ENCODE measurements at places on chromosomes 13 and 19. TPM values are rescaled to one million over a fixed set of nuclear protein-coding genes. Genes with fewer than 3 reads are reported as not detected.

LYPD3 gene
- total RNA-seq, result not detected

ZNF181 gene
- total RNA-seq, result 18.1 TPM

ZNF99 gene
- total RNA-seq, result not detected

C2CD4C gene
- 1.3 TPM for total RNA-seq

GGACT gene
- 1.6 TPM for total RNA-seq

IRGC gene
- total RNA-seq, result not detected

ERICH4 gene
- not detected for total RNA-seq

IL4I1 gene
- total RNA-seq, result 0.21 TPM

DNA sequence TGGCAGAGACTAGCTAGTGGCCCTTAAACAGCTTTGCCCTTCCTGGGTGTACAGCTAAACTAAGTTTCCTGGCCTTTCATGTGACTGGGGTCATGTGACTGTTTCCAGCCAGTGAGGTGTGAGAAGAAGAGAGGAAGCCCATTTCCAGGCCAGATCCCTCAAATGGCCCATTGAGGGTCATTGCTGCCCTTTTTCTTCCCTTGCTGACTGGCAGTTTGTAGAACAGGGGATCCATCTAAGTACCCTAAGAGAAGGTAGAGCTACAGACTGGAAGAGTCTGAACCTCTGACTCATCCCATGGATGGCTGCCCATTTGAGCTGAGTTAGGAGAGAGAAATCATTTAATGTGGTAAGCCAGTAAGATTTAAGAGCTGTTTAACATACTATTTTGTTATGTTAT is 2.8 kb downstream of the SWSAP1 start:
- H3K36me3 ChIP-seq, result no peaks in the 10 kb centered on the region
- H3K4me3 ChIP-seq, result no peak overlapping the region
- H3K27ac ChIP-seq, result no peak overlapping the region
- peaks cover 46% of the 10 kb centered on the region for H3K4me1 ChIP-seq
- DNase-seq, result no peak

DNA sequence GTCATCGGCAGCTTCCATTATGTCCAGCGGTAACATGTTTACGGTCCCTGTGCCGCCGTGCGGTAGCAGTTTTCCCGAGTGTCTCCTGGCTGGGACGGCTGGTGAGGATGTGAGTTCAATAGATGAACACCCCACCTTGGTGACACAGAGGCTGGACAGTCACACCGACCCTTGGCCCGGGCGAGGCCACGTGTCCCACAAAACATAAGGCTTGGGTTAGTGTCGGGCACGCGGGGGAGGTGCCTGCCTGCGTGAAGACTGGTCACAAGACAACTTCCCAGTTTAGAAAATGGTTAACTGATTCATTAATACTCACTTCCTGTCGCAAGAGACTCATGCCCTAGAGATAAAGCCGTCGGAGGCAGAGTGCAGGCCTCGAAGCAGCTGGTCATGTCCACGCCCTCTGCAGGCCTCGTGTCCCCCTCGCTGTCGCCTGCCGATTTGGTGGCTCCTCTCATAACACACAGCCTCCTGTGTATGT is 17.2 kb downstream of the RASA3 start:
- peaks cover 46% of the 10 kb centered on the region for H3K4me1 ChIP-seq
- H3K27ac ChIP-seq, result peak overlapping the region; percentile 41
- no peak overlapping the region for H3K4me3 ChIP-seq
- no peaks in the 10 kb centered on the region for H3K36me3 ChIP-seq
- H3K27me3 ChIP-seq, result no peaks in the 10 kb centered on the region

DNA sequence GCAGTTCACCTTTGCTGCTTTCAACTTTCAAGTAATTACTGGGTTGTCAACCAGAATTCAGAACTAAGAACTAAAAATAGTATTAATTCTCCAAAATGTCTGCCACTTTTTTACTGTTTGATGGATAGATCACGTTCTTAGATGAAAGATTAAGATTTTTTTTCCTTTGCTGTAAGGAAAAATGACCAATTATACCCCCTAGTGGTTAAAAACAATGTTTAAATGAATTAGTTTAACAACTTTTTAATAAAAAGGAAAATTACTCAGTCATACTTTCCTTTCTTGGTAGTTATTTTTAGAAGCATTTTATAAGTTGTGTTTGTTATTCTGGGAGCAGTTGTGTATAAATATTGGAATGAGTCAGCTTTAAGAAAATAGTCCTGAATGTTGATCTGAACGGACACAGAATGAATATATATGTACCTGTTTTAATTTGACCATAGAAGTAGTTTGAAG is 4.6 kb downstream of the TM9SF2 start:
- H3K27ac ChIP-seq, result peak overlapping the region; percentile 18
- DNase-seq, result no peak
- peaks cover 73% of the 10 kb centered on the region for H3K4me1 ChIP-seq
- peaks cover 9% of the 10 kb centered on the region for H3K36me3 ChIP-seq
- no peaks in the 10 kb centered on the region for H3K27me3 ChIP-seq

DNA sequence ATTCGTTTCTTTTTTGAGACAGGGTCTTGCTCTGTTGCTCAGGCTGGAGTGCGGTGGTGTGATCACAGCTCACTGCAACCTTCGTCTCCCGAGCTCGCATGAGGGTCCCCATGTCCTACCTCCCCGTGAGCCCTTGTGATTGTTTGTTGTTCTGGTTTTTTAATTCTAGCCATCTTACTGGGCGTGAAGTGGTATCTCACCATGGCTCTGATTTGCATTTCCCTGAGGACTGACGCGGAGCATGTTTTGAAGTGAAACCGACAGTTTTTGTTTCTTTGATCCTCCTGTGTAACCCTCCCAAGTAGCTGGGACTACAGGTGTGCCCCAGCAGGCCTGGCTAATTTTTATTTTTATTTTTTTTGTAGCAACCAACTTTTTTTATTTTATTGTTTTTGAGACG is 21.7 kb downstream of the GNG7 start:
- no peak overlapping the region for H3K27ac ChIP-seq
- no peak for DNase-seq
- no peak overlapping the region for H3K4me3 ChIP-seq
- H3K36me3 ChIP-seq, result no peaks in the 10 kb centered on the region

- no peaks in the 10 kb centered on the region for H3K27me3 ChIP-seq
- no peak for DNase-seq
- H3K36me3 ChIP-seq, result peaks cover 98% of the 10 kb centered on the region
- no peak overlapping the region for H3K4me3 ChIP-seq
- H3K27ac ChIP-seq, result no peak overlapping the region
Measured at GRCh38 chr19:38455031-38455430, 21.5 kb downstream of the RYR1 start.

- H3K27me3 ChIP-seq, result no peaks in the 10 kb centered on the region
- no peak overlapping the region for H3K4me3 ChIP-seq
- DNase-seq, result no peak
- H3K27ac ChIP-seq, result no peak overlapping the region
- no peaks in the 10 kb centered on the region for H3K4me1 ChIP-seq
Measured at GRCh38 chr13:62906896-62907295, 1491.2 kb upstream of the PCDH20 start.

DNA sequence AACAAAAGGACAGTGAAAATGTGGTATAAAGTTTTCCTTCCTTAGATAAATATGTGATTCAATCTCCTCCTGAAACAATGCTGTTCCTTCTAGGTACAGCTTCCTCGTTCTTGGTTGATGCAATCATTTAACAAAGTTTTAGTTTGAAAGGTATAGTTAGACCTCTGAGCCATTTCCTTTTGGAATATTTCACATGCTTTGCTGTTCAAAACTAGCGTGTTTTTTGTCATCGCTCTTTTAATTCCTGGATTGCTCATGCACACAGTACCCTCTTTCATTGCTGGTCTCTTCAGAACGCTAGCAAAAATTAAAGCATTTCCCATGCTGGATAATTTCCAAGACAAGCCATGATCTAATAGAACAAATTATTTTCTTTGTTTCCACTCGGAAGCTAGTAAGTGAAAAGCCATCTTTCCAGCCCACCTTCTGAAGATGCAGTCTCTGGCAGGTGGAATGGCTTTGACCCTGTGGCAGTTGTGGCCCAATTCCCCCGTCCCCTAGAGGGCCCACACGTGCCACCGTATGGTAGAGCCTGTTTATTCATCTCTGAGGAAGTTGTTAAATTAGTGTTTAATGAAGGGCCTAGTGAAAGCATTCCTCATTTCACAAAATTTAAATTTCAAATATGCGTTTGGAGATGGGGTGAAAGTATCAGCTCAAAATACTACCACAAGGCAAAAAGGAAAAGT is 1040.6 kb upstream of the SLC10A2 start:
- H3K4me1 ChIP-seq, result no peaks in the 10 kb centered on the region
- H3K4me3 ChIP-seq, result no peak overlapping the region
- no peak overlapping the region for H3K27ac ChIP-seq
- no peaks in the 10 kb centered on the region for H3K36me3 ChIP-seq
- no peaks in the 10 kb centered on the region for H3K27me3 ChIP-seq

DNA sequence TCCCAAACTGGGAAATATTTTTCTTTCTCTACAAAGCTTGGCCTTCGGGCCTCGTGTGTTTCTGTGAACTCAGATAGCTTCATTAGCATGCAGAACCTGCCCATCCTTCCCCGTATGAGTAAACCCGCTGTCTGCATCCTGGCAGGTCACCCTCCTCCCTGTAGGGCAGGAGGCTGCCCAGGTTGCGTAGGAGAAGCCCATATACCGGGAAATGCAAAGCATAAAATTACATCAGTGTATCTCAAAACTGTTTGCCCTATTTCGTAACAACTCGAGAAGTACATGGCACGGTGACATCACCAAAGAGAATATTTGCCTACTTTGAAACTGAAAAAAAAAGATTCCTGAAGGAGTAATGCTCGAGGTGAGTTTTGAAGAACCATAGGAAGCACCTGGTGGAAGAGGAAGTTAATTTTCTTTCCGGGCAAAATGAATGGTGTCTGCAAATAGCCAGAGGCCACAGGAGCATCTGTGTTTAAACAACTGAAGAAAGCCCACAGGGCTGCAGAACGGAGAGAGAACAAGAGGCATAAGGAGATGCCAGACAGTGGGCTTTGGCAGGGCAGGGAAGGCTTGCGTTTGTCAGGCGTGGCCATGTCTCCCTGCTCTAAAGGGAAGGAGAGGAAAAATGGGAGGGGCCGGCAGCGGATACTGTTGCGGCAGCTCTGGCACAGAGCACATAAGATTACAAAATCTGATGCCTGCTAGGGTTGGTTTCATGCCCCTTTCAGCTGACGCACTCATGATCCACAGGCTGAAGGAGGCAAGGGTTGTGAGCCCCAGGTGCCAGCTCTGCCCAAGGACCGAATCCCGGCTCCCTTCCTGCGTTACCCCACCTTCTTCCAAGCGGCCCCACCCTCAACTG is 81.4 kb downstream of the IRS2 start:
- H3K36me3 ChIP-seq, result no peaks in the 10 kb centered on the region
- H3K27me3 ChIP-seq, result peaks cover 3% of the 10 kb centered on the region
- no peak overlapping the region for H3K27ac ChIP-seq
- no peak overlapping the region for H3K4me3 ChIP-seq

DNA sequence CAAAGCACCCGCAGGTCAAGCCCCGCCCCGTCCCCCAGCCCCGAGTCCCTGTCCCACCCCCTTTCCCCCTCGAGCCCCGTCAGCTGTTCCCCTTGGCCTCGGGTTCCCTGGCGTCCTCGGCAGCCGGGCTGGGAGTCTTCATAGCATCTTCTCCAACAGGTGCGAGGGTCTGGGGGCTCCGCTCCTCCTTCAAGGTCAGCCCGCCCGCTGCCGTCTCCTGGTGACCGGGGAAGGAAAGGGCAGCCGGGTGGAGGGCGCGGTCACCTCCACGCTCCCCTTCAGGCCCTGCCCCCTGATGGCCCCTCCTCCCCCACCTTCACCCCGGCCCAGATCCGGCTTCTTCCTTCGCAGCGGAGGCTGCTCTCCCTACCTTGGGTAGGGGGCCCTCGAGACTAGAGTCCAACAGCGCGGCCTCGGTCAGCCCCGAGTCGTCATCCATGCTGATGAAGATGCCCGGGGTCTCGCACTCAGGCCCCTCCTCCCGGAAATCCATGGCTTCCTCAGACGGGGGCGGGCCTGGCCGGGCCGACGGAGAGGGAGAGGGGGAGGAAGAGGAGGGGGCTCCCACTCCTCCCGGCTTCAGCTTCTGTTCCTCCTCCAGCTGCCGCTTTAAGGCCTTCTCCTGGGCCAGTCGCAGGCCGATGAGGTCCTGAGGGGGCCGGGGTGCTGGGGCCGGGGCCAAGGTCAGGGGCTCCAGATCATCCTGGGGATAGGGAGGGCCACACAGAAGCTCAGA is 541 bp upstream of the RSPH6A start:
- peak overlapping the region; percentile 49 for H3K4me3 ChIP-seq
- H3K4me1 ChIP-seq, result no peaks in the 10 kb centered on the region
- H3K27ac ChIP-seq, result no peak overlapping the region
- no peak for DNase-seq

- H3K4me3 ChIP-seq, result no peak overlapping the region
- no peak for DNase-seq
- H3K36me3 ChIP-seq, result no peaks in the 10 kb centered on the region
- H3K4me1 ChIP-seq, result no peaks in the 10 kb centered on the region
- no peaks in the 10 kb centered on the region for H3K27me3 ChIP-seq
- no peak overlapping the region for H3K27ac ChIP-seq
Measured at GRCh38 chr19:45752639-45753038, 16.4 kb downstream of the SIX5 start.

DNA sequence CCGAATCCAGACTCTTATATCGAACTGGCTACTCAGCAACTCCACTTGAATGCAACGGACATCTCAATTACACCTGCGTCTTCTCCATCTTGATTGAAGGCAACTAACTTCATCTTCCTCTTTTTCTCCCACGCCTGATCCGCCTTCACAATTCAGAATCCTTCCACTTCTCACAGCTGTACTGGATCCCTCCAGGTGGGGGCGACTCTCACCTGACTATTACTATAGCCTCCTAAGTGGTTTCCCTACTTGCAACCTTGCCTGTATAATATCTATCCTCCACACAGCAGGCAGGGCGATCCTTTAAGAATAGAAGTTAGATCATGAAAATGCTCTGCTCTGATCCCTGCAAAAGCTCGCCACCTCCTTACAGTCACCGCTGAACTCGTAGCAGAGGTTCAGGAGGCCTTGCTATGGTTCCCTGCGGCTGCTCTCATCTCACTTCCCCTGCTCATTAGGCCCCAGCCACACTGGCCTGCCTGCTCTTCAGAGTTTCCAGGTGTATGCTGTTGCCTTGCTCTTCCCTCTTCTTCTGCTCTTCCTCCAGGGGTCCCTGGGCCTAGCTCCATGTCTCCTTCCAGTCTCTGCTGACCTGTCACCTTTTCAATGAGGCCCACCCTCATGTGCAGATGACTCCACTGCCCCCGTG is 31.9 kb downstream of the RFXAP start:
- no peak overlapping the region for H3K27ac ChIP-seq
- no peaks in the 10 kb centered on the region for H3K4me1 ChIP-seq

GRCh38 chr13:33008946-33009722 is 7.1 kb upstream of the KL start:
- H3K4me3 ChIP-seq, result no peak overlapping the region
- no peaks in the 10 kb centered on the region for H3K4me1 ChIP-seq
- DNase-seq, result no peak
- H3K27ac ChIP-seq, result no peak overlapping the region
- H3K27me3 ChIP-seq, result peaks cover 1% of the 10 kb centered on the region

GRCh38 chr19:19642506-19643157 is 825 bp downstream of the GMIP start:
- no peak overlapping the region for H3K27ac ChIP-seq
- H3K27me3 ChIP-seq, result no peaks in the 10 kb centered on the region
- H3K4me1 ChIP-seq, result no peaks in the 10 kb centered on the region
- no peak for DNase-seq
- peaks cover 6% of the 10 kb centered on the region for H3K36me3 ChIP-seq

GRCh38 chr19:6216996-6217751 is 62.6 kb downstream of the MLLT1 start:
- no peak for DNase-seq
- peaks cover 33% of the 10 kb centered on the region for H3K4me1 ChIP-seq
- H3K4me3 ChIP-seq, result no peak overlapping the region

- no peak for DNase-seq
- no peaks in the 10 kb centered on the region for H3K36me3 ChIP-seq
- H3K4me3 ChIP-seq, result no peak overlapping the region
- no peaks in the 10 kb centered on the region for H3K27me3 ChIP-seq
- no peak overlapping the region for H3K27ac ChIP-seq
- no peaks in the 10 kb centered on the region for H3K4me1 ChIP-seq
Measured at GRCh38 chr19:31256593-31256960, 92.7 kb downstream of the TSHZ3 start.
